Tibial nerve (tissue), 4 donors: ENCODE measurements at places on chromosomes 11 and 22.
A peak's percentile ranks its signal among the peaks of the same experiment; 100 is the strongest.

DNA sequence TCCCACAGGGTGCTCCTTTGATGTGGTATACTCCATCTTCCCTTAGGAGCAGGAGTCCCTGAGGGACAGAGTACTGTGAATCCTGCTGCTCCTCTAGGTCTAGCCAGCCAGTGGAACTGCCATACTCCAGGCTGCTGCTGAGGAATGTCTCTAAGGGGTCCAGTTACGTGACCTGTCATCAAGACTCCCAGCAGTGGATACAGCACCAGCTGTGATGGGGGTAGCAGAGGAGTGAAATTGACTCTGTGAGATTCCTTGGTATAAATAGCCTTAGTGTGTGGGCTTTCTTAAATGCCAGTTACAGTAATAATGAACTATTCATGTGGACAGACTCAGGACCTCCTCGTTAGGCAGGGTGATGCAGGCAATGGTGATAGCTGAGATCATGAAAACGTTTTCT lies 140.4 kb upstream of the LUZP2 start:
- DNase-seq, result no peak

GRCh38 chr11:80346353-80347059 lies 905.7 kb upstream of the TENM4 start:
- no peak for DNase-seq

- no peak for DNase-seq
Measured at GRCh38 chr11:93783362-93783761, 720 bp upstream of the MED17 start.

DNA sequence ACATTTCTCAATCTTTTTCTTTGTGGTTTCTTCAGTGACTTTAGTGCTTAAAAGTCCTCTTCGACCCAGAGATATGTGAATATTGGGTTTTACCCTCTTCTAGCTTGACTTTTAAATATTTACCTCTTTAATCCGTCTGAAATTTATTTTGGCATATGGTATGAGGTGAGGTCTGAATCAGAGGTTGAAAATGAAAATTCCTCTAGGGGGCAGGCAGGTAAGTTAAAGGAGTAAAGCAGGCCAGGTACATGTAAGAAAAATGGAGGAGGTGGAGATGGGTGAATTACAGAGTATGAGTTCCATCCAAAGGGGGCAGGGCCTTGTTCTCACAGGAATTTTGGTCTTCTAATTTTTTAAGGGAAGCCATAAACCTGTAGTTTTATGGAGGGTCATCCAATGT lies 263.8 kb upstream of the NARS2 start:
- no peak for DNase-seq

- DNase-seq, result no peak
Measured at GRCh38 chr11:15942936-15943335, 413.4 kb downstream of the SOX6 start.

GRCh38 chr11:104776501-104777170 lies 121.6 kb downstream of the CASP12 start:
- no peak for DNase-seq

GRCh38 chr11:44573333-44573732 lies 7.9 kb downstream of the CD82 start:
- no peak for DNase-seq

DNA sequence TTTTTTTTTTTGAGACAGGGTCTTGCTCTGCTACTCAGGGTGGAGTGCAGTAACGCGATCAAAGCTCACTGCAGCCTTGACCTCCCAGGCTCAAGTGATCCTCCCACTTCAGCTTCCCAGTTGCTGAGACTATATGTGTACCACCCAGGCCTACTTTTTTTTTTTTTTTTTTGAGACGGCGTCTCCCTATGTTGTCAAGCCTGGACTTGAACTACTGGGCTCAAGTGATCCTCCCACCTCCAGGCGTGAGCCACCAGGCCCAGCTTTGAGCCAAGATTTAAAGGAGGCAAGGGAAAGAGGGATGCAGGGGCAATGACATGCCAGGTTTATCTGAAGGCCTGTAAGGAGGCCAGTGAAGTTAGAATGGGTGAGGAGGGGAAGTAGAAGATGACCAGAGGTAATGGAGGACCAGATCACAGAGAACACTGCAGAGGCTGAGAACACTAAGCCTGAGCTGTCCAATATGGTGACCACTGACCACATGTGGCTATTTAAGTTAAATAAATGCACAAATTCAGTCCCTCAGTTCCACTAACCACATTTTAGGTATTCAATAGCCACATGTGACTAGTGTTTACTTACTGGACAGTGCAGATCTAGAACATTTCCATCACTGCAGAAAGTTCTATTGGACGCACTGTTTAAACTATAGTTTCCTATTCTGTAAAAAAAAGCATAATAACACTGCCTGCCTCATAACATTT lies 8.1 kb downstream of the DESI1 start:
- no peak for DNase-seq

GRCh38 chr22:30435674-30436126 lies 10.1 kb downstream of the MTFP1 start:
- DNase-seq, result no peak

DNA sequence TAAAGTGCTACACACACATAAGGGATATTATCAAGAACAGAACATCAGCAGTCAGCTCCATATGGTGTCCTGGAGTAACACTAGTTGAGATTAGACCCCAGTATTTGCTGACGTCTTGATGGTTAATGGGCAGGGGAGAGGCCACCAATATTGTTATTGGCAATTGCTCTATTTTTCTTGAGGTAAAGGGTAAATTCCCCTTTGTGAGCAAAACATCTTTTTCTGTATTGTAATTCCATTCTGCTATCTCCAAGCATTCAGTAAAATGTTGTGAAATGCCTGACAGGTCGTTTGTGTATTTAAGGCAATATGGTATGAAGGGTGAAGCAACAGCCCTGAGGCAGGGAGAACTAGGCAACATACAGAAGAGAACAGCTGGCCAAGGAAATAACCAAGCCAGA lies 21.9 kb downstream of the PC start:
- DNase-seq, result no peak

GRCh38 chr11:17845431-17845881 lies 110.9 kb downstream of the KCNC1 start:
- no peak for DNase-seq

- no peak for DNase-seq
Measured at GRCh38 chr22:23230348-23231068, 50.2 kb downstream of the BCR start.

DNA sequence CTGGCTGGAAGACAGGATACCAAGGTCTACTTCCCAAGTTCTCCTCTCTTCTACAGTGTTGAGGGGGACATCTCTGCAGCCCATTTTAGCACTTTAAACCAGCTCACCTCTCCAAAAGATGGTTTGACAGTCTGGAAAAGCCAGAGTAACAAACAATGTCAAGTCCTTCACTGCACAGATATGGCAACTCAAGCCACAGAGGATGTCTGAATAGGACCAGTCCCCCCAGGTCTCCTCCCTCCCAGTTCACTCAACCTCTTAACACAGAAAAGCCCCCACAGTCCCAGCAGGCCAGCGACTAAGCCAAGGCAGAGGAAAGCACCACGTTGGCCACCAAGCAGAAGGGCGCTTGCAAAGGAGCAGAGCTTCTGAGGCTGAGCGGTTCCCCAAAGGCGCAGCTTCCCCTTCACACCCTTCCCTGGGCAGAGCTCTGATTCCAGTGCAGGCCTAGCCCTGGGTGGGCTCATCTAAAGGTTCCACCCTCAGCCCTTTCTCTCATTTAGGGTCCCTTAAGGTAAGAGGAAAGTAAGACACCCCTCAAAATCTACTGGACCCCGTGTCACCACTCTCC lies 62.7 kb downstream of the PAK1 start:
- peak; percentile 16 for DNase-seq

DNA sequence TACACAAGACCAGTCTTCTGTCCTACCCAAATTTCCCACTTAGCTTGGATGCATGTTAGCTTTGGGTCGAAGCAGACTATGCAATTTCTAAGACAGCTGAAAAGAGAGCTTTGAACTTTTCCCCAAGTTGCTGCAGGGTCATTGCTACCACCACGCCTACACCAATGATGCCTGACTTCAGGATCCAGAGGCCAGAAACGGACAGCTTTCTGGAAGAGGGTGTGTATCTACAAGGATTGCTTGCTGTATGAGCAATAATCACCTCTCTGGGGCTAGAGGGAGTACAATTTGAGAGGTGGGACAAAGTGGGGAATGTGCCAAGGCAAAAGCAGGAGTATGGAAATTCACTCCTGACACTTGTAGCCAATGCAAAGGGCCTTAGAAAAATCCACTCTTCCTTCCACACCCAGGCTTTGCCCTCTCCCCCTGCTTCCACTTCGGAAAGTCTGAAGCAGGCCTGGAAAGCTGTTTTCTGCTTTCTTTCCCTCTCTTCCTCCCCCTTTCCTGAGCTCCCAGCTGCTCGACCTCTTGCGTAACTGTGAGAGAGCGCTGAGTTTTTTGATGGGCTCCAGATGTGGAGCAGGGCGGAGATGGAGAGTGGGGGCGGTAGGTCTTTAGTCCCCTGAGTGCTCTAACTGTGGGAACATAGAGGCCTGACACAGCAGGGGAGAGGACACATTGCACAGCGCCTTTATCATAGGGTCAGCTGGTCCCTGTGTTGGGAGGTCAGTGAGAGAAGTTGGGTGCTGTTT lies 2.1 kb upstream of the PHLDB1 start:
- DNase-seq, result peak; percentile 75

- DNase-seq, result no peak
Measured at GRCh38 chr22:35892192-35892591, 136.4 kb downstream of the RBFOX2 start.

GRCh38 chr11:70364745-70365543 lies 33.4 kb upstream of the CTTN start:
- no peak for DNase-seq
